ENCODE measurements at places on chromosomes 7 and 10.

DNA sequence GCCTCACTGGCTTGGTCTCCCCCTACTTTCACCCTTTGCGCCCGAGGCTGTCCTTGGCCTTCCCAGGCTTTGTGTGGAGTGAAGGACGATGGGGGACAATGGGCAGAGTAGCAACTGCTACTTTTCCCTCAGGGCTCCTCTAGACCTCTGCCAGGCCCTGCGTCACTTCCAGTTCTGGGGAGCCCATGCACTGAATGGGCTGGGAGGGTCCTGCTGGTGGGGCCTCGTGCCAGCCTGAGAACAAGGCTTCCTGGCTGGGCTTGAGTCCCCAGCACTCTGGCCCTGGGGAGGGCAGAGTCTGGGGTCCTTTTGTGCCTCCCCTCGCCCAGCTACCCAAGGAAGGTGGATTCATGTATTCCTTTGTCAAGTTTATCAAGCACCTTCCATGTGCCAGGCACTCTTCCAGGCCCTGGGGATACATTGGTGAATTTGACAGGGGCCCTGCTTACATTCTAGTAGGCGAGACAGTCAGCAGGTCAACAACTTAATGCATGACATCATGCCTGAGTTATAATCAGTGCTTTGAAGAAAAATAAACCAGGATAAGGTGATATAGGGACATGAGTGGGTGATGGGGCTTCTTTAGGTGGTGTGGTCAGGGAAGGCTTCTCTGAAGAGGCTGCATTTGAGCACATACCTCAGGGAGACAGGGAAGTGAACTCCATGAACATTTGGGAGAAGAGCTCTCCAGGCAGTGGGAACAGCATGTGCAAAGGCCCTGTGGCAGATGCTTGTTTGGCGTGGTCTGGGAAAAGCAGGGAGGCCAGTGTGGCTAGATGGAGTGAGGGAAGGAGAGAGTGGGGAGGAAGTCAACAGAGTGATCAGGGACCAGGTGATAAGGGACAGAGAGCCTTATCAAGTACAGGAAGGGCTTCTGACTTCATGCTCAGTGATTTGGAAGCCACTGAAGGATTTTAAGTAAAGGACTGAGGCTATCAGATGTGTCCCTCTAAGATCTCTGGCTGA, 14.1 kb downstream of the ZMIZ1 start:
- DNase-seq, result no peak

DNA sequence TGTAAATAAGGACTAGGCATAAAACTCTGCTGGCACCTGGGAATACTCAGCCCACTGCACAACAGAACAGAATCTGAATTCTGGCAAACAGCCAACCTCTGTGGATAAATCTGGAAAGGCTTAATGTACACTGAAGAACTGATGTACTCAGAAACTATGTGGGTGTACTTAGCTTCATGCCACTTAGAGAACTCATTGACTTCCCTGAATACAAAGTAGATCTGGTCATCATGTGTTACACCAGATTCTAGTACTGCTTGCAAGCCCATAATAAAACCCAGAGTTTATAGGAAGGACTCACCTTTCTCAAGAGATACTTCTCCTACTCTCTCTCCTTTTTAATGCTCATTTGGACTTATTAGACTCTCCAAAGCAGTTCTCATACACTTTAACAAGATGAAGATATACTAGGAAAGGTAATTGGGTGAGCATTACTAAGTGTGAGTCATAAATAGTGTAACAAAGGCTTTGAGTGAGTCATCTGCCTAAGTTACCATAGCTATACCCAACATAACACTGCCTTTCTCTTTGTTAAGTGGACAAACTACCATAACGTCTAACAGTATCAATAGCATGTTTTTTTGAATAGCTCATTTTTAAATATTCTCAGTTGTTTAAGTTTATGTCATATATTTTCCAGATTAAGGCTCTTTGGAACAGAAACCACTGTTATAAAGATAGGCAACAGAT, 309.1 kb downstream of the MDFIC start:
- peak; percentile 92 for DNase-seq

DNA sequence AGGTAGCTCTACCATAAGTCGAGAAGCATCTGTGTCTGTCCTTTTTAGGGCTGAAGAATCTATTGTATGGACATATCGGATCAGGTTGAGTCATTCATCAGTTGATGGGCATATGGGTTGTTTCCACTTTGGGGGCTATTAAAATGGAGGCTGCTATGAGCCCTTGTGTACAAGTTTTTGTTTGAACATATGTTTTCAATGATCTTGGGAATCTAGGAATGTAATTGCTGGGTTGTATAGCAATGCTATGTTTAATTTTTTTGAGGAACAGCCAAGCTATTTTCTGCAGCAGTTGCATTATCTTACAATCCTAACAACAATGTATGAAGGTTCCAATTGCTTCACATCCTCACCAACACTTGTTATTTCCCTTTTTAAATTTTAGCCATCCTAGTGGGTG, 46.4 kb upstream of the HABP2 start:
- no peak for DNase-seq

DNA sequence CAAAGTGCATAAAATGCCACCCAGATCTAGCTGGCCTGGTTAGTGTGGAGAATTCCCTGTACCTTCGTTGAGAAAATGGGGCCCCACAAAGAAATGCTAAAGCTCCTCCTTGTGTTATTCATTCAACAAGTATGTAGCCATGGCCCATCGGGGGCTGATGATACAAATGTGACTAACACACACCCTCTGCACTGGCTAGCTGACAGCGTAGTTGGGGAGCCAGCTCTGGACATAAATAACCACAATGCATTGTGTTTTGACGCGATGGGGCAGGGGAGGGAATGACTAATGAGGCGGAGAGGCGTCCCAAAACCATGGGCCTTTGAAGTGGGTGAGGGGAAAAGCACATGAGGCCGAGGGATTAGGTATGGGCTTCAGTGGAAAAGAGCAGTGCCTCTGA, 28.2 kb upstream of the ASL start:
- no peak for DNase-seq
